Stimulated activated naive CD8-positive, alpha-beta T cell treated with anti-CD3 and anti-CD28 coated beads, Interleukin-15, Interleukin-2, amounts not matched to agents 100 U/mL and 50 U/mL, for 24 hours (primary cell): ENCODE measurements at places on chromosomes 3 and 15.

DNA sequence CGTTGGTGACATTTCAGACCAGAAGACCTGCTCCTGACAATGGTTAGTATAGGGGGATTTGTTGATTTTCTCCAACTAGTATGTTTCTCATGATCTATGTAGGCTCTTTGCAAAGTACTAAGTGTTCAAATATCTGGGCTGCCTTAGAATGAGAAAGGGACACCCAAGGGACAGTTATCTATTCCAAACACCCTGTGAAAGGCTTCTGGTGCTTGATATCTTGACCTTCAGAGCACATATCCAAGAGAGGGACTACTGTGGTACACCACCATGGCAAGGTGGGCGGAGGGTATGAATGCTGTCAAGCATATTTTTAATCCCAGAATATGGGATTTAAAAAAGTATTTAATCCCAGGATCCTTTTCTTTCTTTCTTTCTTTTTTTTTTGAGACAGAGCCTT lies 1.1 kb downstream of the FANCD2OS start:
- no peak for DNase-seq

- peak; percentile 29 for DNase-seq
Measured at GRCh38 chr15:99706557-99707303, 26.5 kb downstream of the LYSMD4 start.

GRCh38 chr3:25782938-25783660 lies at the start of gene NGLY1:
Gene NGLY1, minus strand, starts transcription at chr3:25783443. Its CDS starts 53 bp downstream, at chr3:25783390.
- DNase-seq: peak; percentile 85

DNA sequence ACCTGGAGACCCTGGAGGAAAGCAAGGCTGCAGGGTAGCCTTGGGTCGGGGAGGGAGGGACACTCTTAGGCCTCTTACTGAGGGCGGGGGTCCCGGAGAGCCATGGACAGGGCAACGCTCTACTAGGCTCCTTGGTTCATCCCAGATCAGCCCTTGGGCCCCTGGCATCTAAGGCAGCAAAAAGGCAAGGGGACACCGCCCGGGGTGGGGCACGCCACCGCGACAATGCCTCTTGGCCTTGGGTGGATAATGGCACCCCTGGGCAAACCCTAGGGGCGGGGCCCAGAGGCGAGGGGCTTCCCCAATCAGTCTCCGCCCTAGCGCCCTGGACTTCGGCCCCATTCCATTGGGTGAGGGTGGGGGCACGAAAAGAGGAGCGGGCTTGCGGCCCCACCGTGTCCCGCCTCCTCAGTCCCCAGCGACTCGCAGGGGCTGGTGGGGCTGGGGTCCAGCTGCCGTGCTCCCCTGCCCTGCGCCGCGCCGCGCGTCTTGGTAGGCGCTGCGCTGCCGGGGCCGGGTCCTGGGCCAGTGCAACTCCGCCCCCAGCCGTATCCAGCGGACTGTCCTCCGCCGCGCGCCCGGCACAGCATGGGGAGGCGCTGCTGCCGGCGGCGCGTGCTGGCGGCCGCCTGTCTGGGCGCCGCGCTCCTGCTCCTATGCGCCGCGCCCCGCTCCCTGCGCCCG lies at the start of gene CHST13:
TSS of gene CHST13 (plus strand) at position 411 of the 684 bp plus-strand sequence. CDS start at position 589, 178 bp downstream.
- DNase-seq: no peak

DNA sequence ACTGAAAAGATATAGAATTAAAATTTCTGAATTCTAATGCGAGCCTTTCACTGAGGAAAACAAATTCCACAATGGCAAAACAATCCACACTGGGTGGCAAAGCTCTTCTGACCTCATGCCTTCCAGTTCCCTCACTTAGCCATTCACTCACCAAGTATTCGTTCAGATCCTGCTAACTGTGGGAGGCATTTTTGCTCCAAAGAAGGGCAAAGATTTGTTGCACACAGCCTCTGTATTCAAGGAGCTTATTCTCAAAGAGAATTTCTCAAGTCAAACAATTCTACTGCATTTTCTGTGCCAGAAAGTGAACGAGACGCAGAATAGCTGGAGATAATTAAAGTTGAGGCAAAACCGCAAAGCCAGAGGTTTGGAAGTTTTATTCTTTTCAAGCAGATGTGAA lies 77.3 kb downstream of the CPNE4 start:
- no peak for DNase-seq

GRCh38 chr3:166897811-166898210 lies 482.3 kb downstream of the ZBBX start:
- DNase-seq: no peak

GRCh38 chr3:182644790-182645433 lies 148.4 kb upstream of the ATP11B start:
- peak; percentile 40 for DNase-seq

GRCh38 chr15:99117563-99118257 lies 12.8 kb downstream of the SYNM start:
- no peak for DNase-seq

GRCh38 chr15:78398076-78398825 lies 39.8 kb upstream of the IREB2 start:
- DNase-seq: no peak

DNA sequence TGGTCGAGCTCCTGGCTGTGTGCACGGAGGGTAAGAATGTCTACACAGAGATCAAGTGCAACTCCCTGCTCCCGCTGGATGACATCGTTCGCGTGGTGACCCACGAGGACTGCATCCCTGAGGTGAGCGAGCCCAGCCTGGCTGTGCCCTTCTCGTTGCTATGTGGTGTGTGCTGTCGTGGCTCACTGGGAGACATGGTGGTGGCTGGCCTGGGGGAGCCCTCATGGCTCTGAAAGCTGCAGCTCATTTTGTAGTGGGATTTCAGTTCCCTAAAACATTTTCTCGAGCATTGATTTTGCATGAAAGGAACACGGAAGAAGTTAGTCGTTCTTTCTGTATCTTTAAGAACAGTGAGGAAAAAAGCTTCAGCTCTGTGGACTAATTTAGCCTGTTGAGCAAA lies 200.5 kb downstream of the ITPR1 start:
- DNase-seq: no peak

- DNase-seq: no peak
Measured at GRCh38 chr3:158718490-158719170, 13.6 kb downstream of the RARRES1 start.

DNA sequence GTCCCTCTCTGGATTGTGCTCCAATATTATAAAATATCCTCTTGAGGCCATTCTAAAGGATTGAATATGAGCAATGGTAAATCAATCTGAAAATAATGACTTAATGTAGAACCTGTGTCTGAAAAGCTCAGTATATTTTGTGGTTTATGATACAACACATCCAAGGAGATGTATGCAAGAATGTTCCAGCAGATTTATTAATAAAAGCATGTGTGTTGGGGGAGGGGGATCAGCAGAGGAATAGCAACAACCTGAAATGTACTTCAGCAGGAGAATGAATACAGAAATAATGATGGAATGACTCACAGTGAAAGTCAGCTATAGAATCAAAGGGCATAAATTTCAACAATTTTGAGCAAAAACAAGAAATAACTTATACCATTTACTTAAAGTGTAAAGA lies 56.7 kb upstream of the NUDT16 start:
- no peak for DNase-seq

DNA sequence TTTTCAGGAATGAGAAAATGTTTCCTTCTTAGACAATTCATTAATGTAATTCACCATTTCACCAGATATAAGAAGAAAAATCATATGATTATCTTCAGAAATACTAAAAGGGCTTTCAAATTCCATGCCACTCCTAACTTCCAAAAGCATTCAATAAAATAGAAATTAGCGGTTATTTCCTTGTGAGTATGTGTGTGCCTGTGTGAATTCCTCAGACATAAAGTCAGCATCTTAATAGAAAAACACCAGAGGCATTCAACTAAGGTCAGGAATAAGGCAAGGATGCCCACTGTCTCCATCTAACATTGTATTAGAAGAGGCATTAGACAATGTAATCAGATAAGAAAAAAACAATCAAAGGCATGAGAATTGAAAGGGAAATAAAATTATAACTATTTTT lies 88.4 kb downstream of the PLCH1 start:
- no peak for DNase-seq

- no peak for DNase-seq
Measured at GRCh38 chr3:133136114-133137041, 98.2 kb downstream of the TMEM108 start.

- DNase-seq: no peak
Measured at GRCh38 chr3:61875046-61875844, 313.9 kb downstream of the PTPRG start.

GRCh38 chr3:159624616-159625015 lies 364.0 kb upstream of the IL12A start:
- no peak for DNase-seq

GRCh38 chr3:102745881-102746280 lies 311.1 kb downstream of the ZPLD1 start:
- no peak for DNase-seq

DNA sequence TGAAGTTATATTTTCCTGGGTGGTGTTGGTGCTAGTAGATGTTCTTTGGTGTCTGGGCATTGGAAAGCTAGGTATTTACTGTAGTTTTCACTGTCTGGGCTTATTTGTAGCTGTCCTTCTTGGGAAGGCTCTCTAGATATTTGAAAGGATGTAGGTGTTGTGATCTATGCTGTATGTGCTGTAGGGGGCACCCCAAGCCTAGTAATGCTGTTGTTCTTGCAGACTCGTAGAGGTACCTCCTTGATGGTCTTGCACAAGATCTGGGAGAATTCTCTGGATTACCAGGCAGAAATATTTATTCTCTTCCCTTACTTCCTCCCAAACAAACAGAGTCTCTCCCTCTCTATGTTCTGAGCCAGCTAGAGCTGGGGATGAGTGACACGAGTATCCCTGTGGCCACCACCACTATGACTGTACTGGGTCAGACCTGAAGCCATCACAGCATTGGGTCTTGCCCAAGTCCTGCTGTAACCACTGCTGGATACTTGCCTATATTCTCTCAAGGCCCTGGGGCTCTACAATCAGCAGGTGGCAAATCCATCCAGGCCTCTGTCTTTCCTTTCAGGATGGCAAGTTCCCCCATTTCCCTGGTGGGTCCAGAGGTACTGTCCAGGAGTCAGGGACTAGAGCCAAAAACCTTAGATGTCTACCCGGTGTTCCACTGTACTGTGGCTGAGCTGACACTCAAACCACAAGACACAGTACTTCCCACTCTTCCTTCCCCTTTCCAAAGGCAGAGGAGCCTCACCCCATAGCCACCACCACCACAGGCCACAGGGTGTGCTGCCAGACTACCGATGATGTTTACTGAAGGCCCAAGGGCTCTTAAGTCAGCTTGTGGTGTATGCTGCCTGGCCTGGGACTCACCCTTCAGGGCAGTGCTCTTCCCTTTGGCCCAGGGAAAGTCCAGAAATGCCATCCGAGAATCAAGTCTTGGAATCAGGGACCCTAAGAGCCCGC lies 195.2 kb upstream of the DPPA4 start:
- peak; percentile 34 for DNase-seq

DNA sequence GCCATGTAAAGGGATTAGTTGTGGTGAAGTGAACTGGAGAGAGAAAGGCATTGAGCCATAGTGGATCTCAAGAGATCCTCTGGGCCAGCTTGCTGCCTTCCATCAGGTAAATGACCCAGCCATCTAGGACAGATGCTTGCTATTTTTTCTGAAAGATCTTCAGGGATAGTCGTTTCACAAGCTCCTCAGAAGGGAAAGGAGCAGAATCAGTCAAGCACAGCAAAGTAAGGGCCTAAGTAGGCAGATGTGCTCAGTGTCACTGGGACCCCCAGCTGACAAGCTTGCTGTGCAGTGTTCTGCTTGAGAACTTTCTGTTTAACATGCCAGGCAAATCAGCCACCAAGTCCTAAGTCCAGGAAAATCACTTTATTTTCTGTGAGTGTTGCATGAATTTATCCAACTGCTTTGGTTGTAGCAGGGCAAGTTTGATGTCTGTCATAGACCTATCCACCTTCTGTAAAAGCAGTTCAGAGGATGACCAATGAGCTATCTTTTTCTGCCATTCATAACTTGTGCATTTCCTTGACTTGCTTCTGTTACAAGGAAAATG lies 319.8 kb downstream of the IL5RA start:
- DNase-seq: no peak

- no peak for DNase-seq
Measured at GRCh38 chr15:81851325-81851724, 194.5 kb downstream of the MEX3B start.

DNA sequence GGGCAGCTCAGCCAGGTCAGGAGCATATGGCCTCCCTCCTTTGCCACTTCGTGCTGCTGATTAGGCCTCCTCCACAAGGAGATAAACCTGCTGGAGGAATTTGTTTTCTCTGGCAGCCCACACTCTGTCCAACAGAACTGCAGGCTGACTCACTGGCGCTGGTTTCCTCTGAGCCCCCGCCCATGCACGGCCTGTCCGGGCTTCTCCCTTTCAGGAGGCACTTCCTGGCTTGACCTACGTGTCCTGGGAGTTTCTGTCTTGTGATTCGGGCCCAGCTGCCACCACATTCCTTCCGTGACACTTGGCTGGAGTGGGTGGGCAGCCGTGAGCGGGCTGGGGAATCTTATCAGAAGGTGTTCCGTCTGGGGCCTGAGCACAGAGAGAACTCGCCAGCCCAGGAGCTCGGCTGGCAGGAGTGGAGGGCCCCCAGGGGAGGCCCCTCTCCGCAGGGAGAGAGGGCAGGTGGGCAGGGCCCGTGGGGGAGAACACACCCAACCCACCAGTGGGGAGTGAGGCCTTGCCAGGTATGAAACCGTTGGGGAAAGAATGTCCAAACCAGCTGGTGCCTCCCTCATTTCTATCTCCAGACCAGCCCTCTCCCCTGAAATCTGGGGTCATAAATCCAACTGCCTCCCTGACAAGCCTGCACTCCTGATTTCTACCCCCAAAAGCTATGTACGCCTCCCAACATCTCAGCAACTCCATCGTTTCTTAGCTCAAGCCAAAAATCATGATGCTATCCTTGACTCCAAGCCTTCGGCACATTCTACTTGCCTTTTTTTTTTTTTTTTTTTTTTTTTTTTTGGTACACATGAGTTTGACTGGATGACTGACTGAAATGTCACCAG lies 110.6 kb upstream of the MEF2A start:
- no peak for DNase-seq

DNA sequence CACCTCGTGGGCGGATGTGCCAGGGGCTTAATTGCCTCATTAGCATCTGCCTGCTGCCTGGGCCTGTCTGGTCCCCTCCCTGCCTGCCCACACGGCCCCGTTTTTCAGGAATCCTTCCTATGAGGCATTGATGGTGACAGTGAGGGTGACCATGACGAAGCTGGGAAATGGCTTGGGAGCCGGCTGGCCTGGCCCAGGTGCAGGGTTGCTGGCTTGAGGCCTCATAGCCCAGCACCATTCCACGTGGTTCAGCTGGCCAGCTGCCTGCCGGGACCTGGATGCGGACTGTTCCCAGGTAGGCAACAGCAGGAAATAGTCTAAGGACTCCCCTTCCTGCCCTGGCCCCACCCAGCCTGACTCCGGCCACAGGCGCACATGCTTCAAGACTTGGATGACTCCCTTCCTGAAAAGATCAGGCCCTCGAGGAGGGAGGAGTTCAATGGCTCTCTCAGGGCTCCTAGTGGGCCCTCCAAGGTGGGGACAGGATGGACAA lies 8.9 kb upstream of the DUSP7 start:
- no peak for DNase-seq
